CD8-positive, alpha-beta T cell (primary cell): ENCODE measurements at places on chromosomes 4 and X. TPM values are rescaled to one million over a fixed set of nuclear protein-coding genes. Genes with fewer than 3 reads are reported as not detected.

ZNF732 gene
- total RNA-seq: not detected

PRKG2 gene
- total RNA-seq: 0.33 TPM

MAGEE1 gene
- 14.1 TPM for total RNA-seq

C1QTNF7 gene
- total RNA-seq: not detected

ATP2B3 gene
- total RNA-seq: not detected

CLIC2 gene
- not detected for total RNA-seq

PAGE4 gene
- not detected for total RNA-seq

CHST7 gene
- 9.7 TPM for total RNA-seq

MTCP1 gene
- total RNA-seq: 19.0 TPM

IL15 gene
- total RNA-seq: 1.5 TPM

IL21 gene
- not detected for total RNA-seq

GDPD2 gene
- total RNA-seq: not detected

RS1 gene
- not detected for total RNA-seq

NHSL2 gene
- total RNA-seq: 0.60 TPM

EPGN gene
- total RNA-seq: not detected

STBD1 gene
- total RNA-seq: not detected

ASB11 gene
- not detected for total RNA-seq

TMPRSS11F gene
- not detected for total RNA-seq

SYTL5 gene
- not detected for total RNA-seq

MAGEB1 gene
- total RNA-seq: not detected

MSANTD1 gene
- total RNA-seq: 0.76 TPM

ALAS2 gene
- total RNA-seq: not detected

GCNA gene
- total RNA-seq: 2.5 TPM

TIMP1 gene
- total RNA-seq: 16.1 TPM

DSPP gene
- total RNA-seq: not detected

NDP gene
- total RNA-seq: not detected

PCDH10 gene
- not detected for total RNA-seq

PFKFB1 gene
- 0.38 TPM for total RNA-seq

ATP6AP1 gene
- 32.4 TPM for total RNA-seq

BDH2 gene
- total RNA-seq: 19.9 TPM

MID2 gene
- 15.2 TPM for total RNA-seq

RPA4 gene
- total RNA-seq: not detected

TSPAN6 gene
- 1.3 TPM for total RNA-seq
